Stimulated activated CD4-positive, alpha-beta T cell treated with anti-CD3 and anti-CD28 coated beads, Interleukin-1b, Interleukin-23, amount 100 ng/mL, for 24 hours (primary cell): ENCODE measurements at places on chromosomes 7 and 10.

- DNase-seq: no peak
Observed at GRCh38 chr7:711093-711921, 15.2 kb upstream of the DNAAF5 start.

DNA sequence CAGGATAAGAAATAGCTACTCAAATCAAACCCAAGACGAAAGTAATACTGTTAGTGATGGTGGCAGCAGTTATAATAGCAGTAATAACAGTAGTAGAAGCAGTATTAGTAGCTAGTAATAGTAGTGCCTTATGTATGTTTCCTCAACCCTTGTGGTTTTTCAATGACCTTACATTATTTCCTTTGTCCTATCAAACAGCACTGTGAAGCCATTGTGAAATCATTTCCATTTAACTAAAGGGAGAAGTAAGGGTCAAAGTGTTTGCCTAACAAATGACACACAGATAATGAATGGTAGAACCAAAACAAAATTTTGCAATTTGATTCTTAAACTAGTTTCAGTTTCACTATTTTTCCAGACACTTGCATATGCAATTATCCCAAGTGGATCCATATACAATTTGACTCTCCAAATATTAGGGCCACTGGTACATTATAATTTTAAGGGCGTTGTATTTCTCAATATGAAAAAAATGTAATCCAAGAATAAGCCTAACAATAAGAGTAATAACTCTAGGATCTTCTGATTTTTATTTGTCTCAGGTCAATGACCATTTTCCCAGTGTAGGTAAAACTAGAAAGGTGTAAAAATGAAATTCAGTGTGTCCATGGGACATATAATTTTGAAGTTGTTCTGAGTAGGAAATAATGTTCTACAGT, 33.7 kb upstream of the TMEM26 start:
- no peak for DNase-seq

DNA sequence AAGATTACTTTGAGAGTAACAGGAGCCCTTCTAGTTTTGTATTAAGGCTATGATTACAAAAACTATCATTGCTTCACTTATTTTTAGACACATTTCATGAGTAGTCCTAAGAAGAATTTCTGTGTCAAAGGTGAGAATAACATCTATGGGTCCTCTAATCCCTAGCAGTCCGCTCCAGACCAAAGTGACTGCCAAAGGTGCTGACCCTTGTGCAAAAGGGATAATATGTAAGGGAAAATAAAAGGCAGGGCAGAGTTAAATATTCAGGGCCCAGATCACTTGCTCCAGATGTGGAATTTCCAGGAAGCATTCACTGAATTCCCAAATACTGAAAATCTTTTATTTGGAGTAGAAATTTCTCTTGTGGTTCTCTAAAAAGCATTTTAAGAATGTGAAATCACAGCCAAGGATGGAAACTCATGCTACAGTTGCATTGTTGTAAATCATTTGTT, 29.3 kb downstream of the RHOBTB1 start:
- DNase-seq: no peak

GRCh38 chr7:143354965-143355364, 7.5 kb downstream of the FAM131B start:
- no peak for DNase-seq

DNA sequence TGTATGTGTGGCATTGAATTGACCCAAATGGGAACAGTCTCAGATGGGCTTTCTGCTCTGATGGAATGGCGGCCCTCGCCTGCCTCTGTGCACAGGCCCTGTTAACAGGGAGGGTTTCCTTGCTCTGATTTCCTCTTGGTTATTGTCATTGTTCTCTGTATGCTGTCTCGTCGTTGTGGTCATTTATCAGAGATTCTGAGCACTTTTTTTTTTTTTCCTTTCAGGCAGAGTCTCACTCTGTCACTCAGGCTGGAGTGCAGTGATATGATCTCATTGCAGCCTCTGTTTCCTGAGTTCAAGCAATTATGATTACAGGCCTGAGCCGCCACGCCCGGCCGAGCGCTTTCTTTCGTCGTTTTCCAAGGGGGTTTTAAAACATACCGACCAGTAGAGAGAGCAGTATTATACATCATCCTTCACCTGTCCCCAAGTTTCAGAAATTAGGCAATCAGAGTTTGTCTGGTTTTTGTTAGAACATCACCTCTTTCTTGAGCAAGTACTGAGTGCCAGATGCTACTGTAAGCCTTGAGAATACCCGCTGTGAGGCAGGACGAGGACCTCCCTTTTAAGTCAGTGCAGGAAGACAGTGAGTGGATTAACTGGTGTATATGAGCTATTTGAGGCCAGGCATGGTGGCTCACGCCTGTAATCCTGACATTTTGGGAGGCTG, 6.5 kb downstream of the CHST12 start:
- no peak for DNase-seq

GRCh38 chr7:143243111-143243510, 20.1 kb upstream of the GSTK1 start:
- DNase-seq: no peak

GRCh38 chr10:62528441-62528840, 154.3 kb downstream of the ZNF365 start:
- no peak for DNase-seq

GRCh38 chr7:27678617-27679260, 16.1 kb upstream of the HIBADH start:
- DNase-seq: no peak

- DNase-seq: no peak
Observed at GRCh38 chr7:151396328-151396970, 13.4 kb downstream of the WDR86 start.

- peak; percentile 35 for DNase-seq
Observed at GRCh38 chr10:8331896-8332729, 277.6 kb downstream of the GATA3 start.

DNA sequence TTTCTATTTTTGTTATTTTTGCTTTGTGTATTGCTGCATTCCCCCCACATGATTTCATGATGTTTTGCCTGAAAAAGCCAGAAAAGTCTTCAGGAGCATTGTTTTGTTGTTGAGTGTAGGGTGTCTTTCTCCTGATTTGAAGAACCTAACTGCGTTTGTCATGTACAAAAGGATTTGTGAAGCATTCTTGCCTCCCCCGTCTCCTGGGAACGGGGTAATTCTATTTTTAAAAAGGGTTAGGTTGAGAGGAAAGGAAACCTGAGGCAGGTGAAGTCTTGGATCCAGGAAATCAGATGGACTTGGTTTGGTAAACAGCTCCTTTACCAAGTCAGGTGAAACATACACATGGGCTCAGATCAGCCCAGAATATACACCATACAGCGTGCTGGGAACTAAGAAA, 26.0 kb upstream of the BTBD16 start:
- DNase-seq: no peak

DNA sequence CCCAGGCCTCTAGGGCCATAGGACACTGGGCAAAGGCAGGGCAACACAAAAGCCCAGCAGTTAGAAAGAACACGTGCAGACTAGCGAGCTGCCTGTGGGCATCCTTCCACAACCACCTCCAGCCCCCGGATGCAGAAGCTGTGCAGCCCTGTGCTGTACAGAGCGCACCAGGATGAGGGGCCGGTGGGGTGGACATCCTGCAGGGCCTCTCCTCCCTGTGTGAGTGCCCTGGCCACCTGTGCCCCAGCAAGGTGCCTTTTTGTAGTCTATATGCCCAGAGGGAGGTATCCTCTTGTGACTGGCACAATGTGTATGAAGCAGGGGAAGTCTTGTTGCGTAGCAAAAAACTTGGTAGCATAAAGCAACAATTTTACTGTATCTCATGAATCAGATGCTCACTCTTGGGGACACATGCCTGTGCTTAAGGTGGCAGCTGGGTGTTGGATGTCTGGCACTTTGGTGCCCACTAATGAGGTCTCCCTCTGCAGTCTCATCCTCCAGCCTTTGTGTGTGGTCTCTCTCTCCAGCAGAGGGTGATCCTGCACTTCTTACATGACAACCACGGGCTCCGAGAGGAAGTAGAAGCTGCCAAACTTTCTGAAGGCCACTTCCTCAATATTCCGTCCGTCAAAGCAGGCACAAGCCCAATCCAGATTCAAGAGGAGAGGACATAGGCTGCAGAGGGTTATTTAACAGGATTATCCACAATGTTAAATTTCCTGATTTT, 8.7 kb downstream of the NCAPG2 start:
- no peak for DNase-seq

- DNase-seq: no peak
Observed at GRCh38 chr7:124649397-124650014, 116.1 kb downstream of the GPR37 start.

DNA sequence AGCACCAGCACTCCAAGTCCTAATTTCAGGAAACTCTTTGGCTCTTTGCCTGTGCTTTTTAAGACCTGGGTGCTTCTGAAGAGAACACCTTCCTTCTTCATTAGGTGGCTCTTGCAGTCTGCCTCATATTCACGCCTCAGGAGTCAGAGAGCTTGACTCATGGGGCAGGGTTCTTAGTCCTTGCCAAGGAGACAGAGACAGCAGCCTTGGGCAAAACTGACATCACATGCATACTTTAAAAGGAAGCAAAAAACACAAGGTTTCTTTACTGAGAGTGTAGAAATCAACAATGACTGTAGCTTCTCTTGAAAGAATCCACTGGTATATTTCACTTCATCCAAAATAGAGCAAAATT, 780.6 kb downstream of the INHBA start:
- DNase-seq: no peak

DNA sequence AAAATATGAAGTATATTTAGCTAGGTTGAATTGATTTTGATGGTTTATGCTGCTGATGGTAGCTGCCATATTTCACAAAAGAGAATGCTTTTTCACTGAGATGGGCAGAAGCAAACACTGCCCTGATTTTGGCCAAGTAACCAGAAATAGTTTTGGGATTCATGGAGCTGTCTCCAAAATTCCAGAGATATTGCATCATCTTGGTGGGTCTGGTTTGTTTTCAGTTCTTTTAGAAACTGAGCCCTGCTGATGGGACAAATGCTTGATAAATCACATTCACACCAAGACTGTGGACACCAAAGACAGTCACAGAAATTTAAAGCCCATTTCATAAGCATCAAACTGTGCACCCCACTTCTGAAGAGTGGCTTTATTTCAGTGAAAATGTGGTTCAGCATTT, 140.5 kb downstream of the BICC1 start:
- no peak for DNase-seq

DNA sequence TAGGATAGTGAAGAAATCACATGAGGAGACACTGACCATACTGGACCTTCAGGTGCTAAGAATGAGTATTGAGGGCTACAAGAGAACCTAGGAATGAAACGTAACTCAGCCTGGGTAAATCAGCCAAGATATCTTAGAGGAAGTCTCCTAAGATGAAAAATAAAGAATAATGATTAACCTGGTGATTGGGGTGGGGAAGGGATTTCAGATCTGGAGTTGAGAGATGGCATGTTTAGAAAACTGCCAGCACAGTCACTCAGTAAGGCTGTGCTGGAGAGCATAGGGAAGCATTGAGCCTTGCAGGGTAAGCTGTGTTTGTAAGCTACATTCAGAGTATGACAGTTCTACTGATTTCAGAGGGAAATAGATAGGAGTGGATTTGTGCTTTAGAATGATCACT, 1.9 kb upstream of the MALRD1 start:
- no peak for DNase-seq

GRCh38 chr7:106180721-106181120, 68.6 kb upstream of the SYPL1 start:
- no peak for DNase-seq

DNA sequence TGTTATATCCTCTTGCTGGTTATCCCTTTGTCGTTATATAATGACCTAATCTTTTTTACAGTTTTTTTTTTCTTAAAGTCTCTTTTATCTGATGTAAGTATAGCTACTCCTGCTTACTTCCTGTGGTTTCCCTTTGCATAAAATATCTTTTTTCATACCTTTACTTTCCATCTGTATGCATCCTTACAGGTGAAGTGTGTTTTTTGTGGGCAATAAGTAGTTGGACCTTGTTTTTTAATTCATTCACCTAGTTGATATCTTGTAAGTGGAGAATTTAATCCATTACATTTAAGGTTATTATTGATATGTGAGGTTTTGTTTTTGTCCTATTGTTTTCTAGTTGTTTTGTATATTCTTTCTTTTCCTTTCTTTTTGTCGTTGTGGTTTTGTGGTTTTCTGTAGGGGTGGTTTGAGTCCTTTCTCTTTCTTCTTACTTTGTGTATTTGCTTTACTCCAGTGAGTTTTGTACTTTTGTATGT, 168.6 kb downstream of the MLLT10 start:
- DNase-seq: no peak
